ENCODE measurements at places on chromosomes 12 and 14. TPM values are rescaled to one million over a fixed set of nuclear protein-coding genes. Genes with fewer than 3 reads are reported as not detected.

The FGF6 gene
- total RNA-seq = not detected

DNA sequence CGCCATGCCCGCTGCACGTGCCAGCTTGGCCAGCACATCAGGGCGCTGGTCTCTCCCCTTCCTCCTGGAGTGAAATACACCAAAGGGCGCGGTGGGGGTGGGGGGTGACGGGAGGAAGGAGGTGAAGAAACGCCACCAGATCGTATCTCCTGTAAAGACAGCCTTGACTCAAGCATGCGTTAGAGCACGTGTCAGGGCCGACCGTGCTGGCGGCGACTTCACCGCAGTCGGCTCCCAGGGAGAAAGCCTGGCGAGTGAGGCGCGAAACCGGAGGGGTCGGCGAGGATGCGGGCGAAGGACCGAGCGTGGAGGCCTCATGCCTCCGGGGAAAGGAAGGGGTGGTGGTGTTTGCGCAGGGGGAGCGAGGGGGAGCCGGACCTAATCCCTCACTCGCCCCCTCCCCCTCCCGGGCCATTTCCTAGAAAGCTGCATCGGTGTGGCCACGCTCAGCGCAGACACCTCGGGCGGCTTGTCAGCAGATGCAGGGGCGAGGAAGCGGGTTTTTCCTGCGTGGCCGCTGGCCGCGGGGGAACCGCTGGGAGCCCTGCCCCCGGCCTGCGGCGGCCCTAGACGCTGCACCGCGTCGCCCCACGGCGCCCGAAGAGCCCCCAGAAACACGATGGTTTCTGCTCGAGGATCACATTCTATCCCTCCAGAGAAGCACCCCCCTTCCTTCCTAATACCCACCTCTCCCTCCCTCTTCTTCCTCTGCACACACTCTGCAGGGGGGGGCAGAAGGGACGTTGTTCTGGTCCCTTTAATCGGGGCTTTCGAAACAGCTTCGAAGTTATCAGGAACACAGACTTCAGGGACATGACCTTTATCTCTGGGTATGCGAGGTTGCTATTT lies 914 bp upstream of the CCND2 start:
- peak; percentile 78 for DNase-seq

- no peak for DNase-seq
These were observed 85.0 kb downstream of the IPO8 start for GRCh38 chr12:30610718-30611117.

The JPH4 gene
- 0.30 TPM for total RNA-seq

The SLC38A2 gene
- 98.5 TPM for total RNA-seq

The CIROP gene
- not detected for total RNA-seq

- no peak for DNase-seq
These were observed 9.1 kb downstream of the LTBR start for GRCh38 chr12:6393109-6393508.

GRCh38 chr12:78244916-78245507 lies 414.3 kb downstream of the NAV3 start:
- no peak for DNase-seq

GRCh38 chr12:78864403-78864869 lies at the start of gene SYT1:
SYT1 (plus strand) TSS chr12:78864774.
- DNase-seq = peak; percentile 40

Measured in colonic mucosa (tissue), 4 donors.